ENCODE measurements at places on chromosomes 2 and 18. TPM values are rescaled to one million over a fixed set of nuclear protein-coding genes. Genes with fewer than 3 reads are reported as not detected.

Gene LAMA1
- total RNA-seq: 99.8 TPM

Gene KLHL41
- 0.56 TPM for total RNA-seq

Gene FOXI3
- 0.27 TPM for total RNA-seq

Gene SH2D6
- 0.35 TPM for total RNA-seq

Gene DUSP19
- 3.5 TPM for total RNA-seq

Gene RAB6C
- total RNA-seq: 0.16 TPM

Gene SULT1C4
- 17.5 TPM for total RNA-seq

- DNase-seq: no peak
Observed at GRCh38 chr2:31578316-31578715, 2.4 kb downstream of the SRD5A2 start.

- no peak for DNase-seq
Observed at GRCh38 chr18:75210274-75211001, at the start of gene TSHZ1. Gene TSHZ1, plus strand, starts transcription at chr18:75210797. Its CDS starts 1,080 bp downstream, at chr18:75211877.

- DNase-seq: no peak
Observed at GRCh38 chr18:45621061-45621511, 5.8 kb downstream of the SLC14A2 start.

DNA sequence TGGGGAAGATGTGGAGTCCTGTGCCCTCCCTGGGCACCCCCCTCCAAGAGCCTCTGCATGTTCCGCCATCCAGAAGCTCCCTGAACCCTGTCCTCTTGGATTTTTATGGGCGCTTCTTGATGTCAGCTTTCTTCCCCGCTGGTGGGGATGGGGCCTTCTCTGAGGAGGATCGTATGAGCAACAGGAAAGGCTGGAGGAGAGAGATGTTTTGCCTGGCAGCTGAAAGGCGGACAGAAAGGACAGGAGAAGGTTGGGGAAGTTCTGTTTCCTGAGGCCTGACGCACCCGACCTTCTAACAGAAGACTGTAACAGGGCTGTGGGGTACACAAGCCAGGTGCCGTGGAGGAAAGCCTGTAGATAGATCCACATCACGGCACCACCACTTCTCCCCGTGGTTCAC lies 238.8 kb downstream of the LDLRAD4 start:
- DNase-seq: no peak

GRCh38 chr2:148936857-148937450 lies 61.9 kb downstream of the KIF5C start:
- DNase-seq: no peak

DNA sequence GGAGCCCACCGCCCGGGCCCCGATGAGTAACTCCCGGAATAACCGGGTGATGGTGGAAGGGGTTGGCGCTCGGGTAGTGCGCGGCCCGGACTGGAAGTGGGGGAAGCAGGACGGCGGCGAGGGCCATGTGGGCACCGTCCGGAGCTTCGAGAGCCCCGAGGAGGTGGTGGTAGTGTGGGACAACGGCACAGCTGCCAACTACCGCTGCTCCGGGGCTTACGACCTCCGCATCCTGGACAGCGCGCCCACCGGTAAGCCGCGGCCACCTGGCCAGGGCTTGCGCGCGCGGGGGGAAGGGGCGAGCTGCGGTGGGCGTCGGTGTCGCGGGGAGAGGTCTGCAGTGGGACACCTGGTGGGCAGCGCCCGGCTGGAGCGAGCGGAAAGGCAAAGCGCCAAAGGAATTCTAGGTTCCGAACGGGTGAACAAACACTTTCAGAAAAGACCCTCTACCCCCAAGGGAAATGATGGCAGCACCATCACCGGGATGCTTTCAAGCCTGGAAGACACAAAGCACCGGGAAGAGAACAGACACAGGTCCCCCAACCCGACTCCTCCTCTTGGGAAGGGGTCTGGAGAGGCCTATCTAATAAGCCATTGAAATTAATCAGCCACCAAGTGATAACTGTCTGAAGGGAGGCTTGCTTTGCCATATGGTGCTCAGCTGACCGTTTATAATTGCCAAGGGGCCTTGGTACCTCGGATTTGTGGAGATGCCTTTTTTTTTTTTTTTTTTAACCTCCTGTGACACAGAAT lies 1.1 kb downstream of the MIB1 start:
- DNase-seq: peak; percentile 52

- DNase-seq: no peak
Observed at GRCh38 chr2:212548455-212548819, 9.8 kb upstream of the ERBB4 start.

- DNase-seq: no peak
Observed at GRCh38 chr2:181520253-181520652, 63.1 kb downstream of the ITGA4 start.

DNA sequence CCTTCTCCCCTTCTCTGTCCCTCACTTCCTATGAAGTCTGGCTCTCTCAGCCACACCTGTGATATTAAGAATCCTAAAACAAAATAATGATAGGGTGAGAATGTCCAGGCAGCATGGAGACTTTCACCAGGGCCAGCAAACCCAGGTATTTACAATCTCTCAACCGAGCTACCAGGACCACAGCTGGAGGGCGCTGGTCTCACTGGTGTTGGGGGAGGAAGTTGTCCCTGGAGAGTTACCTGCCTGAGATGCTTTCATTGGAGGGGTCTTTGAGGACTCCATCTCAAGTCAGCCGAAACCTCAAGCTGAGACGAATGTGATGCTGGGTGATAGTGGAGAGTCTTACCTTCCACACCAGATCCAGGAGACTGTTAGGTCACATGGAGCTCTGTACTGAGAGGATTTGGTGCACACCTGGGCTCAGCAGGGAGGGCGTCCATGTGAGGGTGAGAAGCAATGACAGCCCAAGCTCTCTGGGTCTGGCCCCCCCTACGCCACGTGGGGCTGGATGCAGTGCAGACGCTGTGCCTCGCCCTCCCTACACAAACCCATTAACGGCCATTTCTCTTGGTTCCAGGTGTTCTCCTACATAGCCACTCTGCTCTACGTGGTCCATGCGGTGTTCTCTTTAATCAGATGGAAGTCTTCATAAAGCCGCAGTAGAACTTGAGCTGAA lies 27.4 kb downstream of the MAL start:
- DNase-seq: no peak

GRCh38 chr2:81087646-81088045 lies 783.1 kb upstream of the LRRTM1 start:
- no peak for DNase-seq

All from mesothelial cell of epicardium (in vitro differentiated cells).